ENCODE measurements at places on chromosomes 7 and 10. TPM values are rescaled to one million over a fixed set of nuclear protein-coding genes. Genes with fewer than 3 reads are reported as not detected.

The NPY4R2 gene
- not detected for total RNA-seq

GRCh38 chr7:107610323-107610722 lies 30.3 kb downstream of the BCAP29 start:
- DNase-seq, result no peak

The LRIT1 gene
- total RNA-seq, result not detected

DNA sequence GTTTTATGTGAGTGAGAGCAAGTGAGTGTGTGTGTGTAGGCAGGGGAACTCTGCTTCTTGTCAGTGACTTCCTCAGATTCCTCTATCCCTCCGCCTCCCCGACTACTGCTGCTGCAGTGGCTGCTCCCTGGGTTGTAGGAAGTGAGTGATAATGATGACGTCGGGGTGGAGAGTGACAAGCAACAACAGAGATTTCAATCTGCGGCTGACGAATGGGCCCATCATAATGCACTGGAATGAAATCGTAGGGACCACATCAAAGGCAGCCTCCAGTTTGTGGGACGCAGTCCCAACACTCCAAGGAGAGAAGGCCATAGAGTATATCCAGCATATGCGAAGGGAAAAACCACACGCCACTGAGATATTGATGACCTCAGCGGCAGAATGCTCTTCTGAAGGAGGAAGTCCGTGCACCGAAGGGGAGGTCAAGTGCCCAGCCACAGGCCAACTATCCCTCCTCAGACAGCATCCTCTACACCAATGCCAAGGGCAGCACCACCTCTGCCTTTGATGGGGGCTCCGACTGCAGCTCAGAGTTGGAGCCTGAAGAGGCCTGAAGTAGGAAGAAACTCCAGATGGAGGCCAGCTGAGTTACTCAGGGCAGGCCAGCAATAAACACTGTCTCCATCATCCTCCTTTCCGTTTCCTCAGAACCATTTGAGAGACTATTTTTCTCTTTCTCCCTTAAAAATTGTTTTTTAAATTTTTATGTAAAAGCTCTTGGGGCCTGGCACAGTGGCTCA lies 11.3 kb upstream of the STMP1 start:
- no peak for DNase-seq

DNA sequence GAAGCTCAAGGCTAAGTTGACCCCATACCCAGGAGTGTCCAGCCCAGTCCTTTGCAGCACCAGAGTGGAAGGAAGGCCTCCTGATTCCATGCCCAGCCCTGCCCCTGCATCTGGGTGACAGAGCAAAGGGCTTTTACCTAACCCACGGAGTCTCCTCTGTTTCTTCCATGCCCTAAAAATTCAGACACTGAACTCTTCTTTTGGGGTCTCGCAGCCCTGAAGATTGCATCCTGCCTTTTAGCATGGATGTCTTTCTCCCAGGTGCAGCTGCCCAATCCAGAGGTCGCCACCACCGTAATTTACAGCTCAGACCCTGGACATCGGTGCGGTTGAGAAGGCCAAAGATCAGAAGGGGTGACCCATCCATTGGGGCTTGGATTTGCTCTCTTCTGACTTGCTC lies 50.8 kb downstream of the CXCL12 start:
- no peak for DNase-seq

Measured in dermis microvascular lymphatic vessel endothelial cell (primary cell).